ENCODE measurements at places on chromosomes 3 and 15.

DNA sequence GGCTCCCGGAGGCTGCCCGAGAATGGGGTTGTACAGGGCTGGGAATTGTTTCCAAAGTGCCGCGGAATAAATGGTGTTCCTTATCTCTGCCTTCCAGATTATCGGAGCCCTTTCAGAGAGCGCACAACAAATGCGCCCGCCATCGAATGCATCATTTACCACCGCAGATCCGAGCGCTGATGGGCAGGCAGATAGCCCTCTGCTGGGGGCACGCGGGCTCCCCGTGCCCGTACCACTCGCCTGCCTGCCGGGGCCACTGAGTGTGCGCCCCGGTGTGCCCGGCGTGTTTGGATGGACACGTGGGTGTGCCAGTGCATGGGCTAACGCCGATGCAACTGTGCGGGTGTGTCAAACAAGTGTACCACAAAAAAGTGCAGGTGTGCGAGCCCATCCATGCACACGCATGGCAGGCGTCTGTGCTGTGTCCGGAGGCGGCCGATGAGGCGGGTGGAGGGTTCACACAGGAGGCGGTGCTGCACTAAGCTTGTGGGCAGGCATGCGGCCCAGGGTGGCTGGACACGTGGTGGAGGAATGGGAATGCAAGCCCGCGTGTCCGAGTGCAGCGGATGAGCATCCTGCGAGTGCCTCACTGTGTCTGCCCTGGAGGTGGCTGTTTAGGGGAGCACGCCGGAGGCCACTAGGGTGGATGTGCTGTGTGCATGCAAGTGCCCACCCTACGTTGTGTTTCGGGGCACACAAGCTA lies 3.8 kb upstream of the GATA2 start:
- no peak for DNase-seq

GRCh38 chr3:110624576-110624975 lies 447.0 kb upstream of the NECTIN3 start:
- DNase-seq, result no peak

DNA sequence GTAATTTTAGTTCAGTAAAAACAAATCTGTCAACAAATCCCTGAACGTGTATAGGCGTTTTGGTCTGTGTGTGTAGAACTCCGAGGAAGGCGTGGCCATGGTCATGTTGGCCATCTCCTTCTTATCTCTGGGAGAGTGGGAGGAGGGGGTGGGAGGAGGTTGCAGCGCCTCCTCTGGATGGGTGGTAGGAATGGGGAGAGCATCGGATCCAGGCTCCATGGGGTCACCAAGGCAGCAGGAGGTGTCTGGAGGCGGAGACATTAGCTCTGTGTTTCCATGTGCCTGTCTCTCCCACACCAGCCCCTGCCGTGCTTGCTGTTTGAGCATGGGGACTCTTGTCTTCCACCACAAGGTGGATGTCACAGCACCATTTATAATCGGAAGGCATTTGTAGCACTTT lies 34.5 kb upstream of the TRPM1 start:
- no peak for DNase-seq

- no peak for DNase-seq
Observed at GRCh38 chr3:31105011-31105410, 210.6 kb upstream of the GADL1 start.

- DNase-seq, result no peak
Observed at GRCh38 chr15:48470096-48470495, 138.9 kb downstream of the DUT start.

DNA sequence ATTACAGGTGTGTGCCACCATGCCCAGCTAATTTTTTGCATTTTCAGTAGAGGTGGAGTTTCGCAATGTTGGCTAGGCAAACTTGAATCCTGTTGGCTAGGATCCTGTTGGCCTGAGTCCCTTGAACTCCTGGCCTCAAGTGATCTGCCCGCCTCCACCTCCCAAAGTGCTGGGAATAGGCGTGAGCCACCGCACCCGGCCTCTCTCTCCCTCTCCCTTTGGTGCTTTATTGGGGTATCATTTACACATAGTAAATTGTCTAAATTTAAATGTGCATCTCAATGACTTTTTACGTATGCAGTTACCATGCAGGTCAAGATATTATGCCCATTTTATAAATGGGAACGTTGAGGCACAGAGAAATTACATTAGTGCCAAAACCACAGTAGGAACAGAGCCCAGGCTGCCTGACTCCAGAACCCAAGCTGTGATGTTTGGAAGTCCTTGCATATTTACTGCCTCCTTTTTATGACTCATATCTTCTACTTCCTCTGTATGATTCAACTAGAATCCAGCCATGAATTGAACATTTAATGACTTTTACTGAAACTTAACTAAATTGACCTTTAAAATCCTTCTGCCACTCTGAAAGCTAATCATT lies 34.0 kb upstream of the RPP14 start:
- DNase-seq, result no peak

GRCh38 chr3:160564258-160564911 lies 986 bp downstream of the KPNA4 start:
- no peak for DNase-seq

DNA sequence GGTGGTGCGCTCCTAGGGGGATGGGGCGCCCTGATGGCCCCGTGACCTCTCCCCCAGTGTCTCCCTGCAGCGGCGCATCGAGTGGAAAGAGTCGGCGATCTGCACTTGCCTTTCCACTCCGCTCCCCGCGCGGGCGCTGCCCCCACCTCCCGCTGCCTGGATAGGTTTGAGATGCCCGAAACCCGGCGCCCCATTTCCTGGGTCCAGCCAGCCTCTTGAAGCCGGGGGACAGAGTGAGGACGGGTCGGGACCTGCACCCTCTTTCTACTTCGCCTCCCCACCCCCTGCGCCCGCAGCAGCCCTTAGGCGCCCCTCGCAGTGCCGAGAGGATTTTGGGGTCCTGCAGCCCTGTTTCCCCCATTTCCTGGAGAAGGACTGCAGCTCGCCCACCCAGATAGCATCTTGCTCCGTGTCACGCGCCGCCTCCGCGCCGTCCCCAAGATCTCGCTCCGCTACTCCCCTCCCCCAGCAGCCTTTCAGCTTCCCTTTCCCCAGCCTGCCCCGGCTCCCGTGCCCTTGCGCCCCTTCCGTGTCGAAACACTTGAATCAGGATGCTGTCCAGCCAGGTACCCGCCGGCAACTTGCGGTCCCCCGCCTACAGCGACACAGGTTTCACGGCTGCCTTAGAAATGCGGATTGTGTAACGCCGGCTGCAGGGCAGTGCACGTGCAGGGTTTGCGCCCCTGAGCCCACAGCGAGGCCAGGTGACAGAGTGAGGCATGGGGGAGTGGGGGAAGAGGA lies 519 bp downstream of the ABHD6 start:
- DNase-seq, result no peak

- DNase-seq, result no peak
Observed at GRCh38 chr3:143000528-143000927, 842 bp upstream of the U2SURP start.

DNA sequence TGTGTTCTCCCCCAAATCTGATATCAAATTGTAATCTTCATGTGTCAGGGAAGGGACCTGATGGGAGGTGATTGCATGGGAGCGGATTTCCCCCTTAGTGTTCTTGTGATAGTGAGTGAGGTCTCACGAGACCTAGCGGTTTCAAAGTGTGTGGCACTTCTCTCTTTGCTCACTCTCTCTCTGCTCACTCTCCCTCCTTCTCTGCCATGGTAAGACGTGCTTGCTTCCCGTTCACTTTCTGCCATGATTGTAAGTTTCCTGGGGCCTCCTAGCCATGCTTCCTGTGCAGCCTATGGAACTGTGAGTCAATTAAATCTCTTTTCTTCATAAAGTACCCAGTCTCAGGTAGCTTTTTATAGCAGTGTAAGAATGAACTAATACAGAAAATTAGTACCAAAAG lies 30.6 kb upstream of the OR5H6 start:
- DNase-seq, result no peak

GRCh38 chr3:133112666-133113065 lies 74.5 kb downstream of the TMEM108 start:
- DNase-seq, result no peak

GRCh38 chr3:6120786-6121185 lies 740.1 kb upstream of the GRM7 start:
- no peak for DNase-seq
